Kidney epithelial cell (primary cell): ENCODE measurements at places on chromosomes 12 and 14. TPM values are rescaled to one million over a fixed set of nuclear protein-coding genes. Genes with fewer than 3 reads are reported as not detected.

UBE3B gene
- 34.8 and 38.3 TPM in 2 replicates for total RNA-seq

DNA sequence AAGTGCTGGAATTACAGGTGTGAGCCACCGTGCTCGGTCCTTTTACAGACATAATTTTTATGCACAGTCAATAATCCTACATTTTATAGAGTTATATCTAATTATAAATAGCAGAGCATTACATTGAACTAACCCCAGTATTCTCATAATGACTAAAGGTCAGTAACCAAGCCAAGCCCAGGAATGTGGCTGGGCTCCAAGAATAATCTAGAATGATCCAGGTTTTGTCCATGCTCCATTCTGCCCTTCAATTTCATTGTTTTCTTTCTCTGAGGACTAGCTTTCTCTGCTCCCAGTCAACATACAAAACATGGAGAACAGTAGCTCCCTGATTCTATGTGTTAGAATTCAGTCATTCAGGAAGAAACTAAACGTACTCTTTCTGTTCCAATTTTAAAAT is 92.1 kb upstream of the KRR1 start:
- no peak for DNase-seq

DNA sequence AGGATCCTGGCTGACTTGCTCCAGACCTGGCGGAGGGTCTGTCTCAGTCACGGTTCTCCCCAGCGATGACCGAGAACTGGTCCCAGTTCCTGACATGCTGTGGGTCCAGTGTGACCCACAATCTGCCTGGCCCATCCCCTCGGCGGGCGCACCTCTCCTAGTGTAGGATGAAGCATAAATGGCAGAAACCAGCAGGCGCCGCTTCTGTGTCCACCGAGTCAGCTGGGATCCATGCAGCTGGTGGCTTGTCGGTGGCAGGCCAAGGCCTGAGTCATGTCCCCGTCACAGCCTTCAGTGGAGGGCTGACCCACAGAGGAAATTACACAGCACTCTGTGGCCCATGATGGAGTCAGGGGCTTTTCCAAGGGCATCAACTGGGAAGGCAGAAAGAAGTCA is 38.5 kb downstream of the NFKBIA start:
- DNase-seq: no peak

- DNase-seq: no peak
Observed at GRCh38 chr12:119694111-119694510, 26.2 kb downstream of the PRKAB1 start.

NPFF gene
- total RNA-seq: 3.0 TPM in 1 of 2 replicates, not detected in the other

GPR84 gene
- total RNA-seq: not detected in 2 replicates

- DNase-seq: no peak
Observed at GRCh38 chr12:83067981-83068380, 381.3 kb downstream of the TMTC2 start.

DNA sequence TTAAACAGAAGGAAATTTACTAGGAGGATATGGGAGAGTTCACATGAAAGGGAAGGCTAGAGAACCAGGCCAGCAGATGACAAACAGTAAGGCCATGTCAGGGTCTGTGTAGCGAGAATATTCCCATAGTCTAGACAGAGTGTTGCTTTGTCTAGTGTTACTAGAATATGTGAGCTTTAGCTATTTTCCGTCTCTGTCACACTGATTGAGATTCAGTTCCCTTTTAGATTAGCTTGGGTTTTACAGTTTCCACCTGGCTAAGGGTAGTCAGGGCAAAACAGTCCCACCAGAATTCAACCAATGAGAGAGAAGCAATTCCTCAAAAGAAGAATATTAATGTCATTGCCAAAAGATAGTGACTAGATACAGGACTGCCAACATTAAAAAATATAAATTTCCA is 82.8 kb upstream of the MDM1 start:
- DNase-seq: no peak

DIO3 gene
- 0.13 and 0.27 TPM in 2 replicates for total RNA-seq

EPYC gene
- total RNA-seq: not detected in 2 replicates

- DNase-seq: no peak
Observed at GRCh38 chr12:53991077-53991460, 6.1 kb downstream of the HOXC10 start.

DNA sequence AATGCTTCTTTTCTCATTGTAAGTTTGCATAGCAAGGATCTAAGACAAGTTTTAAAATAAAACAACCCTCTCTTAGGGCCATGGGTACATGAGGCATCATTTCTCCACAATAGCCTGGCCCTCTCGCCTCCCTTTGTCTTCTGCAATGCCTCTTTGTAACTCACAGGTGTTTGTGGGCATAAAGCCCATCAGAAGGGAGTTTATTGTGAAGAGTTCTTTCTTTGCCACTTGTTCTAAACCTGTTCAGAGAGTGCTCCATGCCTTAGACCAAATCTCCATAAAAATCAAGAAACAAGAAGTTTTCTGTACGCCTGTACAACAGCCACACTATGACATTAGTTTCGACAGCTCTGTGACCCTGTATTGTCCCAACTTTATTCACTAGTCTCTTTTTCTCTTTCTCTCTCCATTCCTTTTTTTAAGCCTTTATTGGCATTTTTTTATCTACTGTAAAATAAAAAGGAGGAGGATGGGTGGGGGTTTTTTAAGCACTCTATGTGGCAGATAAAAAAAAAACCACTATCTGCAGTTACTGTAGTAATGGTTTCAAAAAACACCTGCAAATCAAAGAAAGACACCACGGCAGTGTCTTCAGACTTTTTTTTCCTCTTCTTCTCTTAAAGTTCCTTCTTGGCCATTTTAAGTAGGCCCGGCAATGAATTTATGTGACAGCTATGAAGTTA is 1.6 kb downstream of the C12orf42 start:
- no peak for DNase-seq

- no peak for DNase-seq
Observed at GRCh38 chr12:46435625-46436024, 63.1 kb upstream of the SLC38A2 start.

- DNase-seq: no peak
Observed at GRCh38 chr14:68979722-68980451, 785 bp upstream of the ACTN1 start.

MANSC4 gene
- not detected in 2 replicates for total RNA-seq

GRCh38 chr12:123733229-123733628 is 21.1 kb downstream of the ATP6V0A2 start:
- DNase-seq: no peak

- no peak for DNase-seq
Observed at GRCh38 chr12:7008864-7009263, 9.4 kb downstream of the LPCAT3 start.

CCDC175 gene
- not detected in 2 replicates for total RNA-seq

DNA sequence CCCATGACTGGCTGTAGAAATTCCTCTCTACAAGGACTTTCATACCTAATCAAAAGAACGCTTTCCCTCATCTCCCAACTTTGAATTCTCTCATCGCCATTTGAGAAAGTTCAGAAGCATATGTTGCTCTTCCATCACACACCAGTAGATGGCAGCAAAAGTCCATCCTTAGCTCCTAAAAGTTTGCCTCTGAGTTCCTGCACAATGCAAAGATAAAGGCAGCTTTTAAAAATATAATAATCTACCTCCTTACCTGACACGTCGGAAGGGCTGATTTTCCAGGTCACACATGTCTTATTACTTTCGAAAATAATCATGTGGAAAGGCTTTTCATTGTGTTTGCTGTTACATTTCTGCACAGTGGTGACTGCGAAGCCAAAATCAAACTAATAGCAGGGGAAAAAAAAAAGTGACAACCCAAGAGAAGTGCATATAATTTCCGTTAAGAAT is 456.7 kb upstream of the SEL1L start:
- DNase-seq: no peak

DNA sequence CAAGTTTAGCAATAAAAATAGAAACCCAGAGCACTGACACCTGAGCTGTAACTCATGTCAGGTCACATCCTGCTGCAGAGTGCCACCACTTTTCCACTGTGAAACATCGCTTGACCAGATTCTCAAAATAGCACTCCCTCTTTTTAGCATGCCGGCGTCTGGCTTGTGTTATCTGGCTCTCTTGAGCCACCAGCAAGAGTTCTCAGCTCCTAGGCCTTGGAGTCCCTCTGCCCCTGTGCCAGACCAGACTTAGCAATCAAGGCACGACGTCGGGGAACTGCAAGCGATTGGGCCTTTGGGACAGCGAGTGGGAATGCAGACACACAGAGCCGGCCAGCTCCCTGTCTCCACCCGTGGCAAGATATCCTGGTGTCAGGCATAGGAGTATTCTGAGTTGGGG is 52.5 kb downstream of the SPIC start:
- DNase-seq: no peak

- no peak for DNase-seq
Observed at GRCh38 chr12:131979606-131980005, 29.9 kb downstream of the EP400 start.

DHH gene
- 0.04 TPM in 1 of 2 replicates, not detected in the other for total RNA-seq

DNA sequence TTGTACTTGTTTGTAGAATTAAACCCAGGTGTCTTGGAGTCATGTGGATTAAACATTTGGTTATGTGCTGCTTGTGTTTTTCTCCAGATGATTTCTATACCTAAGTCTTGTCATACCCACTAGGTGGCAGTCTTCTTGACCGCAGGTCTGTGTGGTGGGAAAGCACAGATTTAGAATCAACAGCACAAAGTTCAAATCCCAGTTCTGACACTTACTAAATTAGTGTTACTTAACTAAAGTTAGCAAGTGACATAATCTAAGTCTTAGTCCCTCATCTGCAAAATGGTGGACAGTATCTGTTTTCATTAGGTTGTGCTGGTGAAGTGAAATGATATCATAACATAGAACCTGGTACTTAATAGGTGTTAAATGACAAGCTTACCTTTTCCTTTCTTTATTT is 151.0 kb upstream of the ARHGAP5 start:
- DNase-seq: peak; percentile 16

LMNTD1 gene
- 0.08 TPM in 1 of 2 replicates, not detected in the other for total RNA-seq

- DNase-seq: no peak
Observed at GRCh38 chr12:116717466-116718437, 20.1 kb downstream of the SPRING1 start.

DNA sequence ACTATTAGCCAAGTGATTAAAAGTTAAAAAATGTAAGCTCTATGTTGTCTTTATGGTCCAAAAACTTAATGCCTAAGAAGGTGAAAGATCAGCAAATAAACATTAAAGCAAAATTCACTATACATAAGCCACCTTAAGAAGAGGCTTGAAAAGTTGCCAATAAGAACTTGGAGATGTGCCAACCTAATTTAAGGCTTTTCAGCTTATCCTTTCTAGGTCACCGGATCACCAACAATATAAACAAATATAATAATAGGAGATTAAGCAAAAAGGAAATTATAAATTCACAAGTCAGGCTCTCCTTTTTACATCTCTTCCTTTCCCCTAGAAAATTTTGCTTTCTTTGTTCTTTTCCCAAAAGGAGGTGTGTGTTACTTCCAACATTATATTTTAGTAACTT is 30.9 kb downstream of the SLC2A3 start:
- no peak for DNase-seq
